Activated CD8-positive, alpha-beta memory T cell treated with anti-CD3 and anti-CD28 coated beads for 48 hours (primary cell): ENCODE measurements at places on chromosomes 13 and 19.

DNA sequence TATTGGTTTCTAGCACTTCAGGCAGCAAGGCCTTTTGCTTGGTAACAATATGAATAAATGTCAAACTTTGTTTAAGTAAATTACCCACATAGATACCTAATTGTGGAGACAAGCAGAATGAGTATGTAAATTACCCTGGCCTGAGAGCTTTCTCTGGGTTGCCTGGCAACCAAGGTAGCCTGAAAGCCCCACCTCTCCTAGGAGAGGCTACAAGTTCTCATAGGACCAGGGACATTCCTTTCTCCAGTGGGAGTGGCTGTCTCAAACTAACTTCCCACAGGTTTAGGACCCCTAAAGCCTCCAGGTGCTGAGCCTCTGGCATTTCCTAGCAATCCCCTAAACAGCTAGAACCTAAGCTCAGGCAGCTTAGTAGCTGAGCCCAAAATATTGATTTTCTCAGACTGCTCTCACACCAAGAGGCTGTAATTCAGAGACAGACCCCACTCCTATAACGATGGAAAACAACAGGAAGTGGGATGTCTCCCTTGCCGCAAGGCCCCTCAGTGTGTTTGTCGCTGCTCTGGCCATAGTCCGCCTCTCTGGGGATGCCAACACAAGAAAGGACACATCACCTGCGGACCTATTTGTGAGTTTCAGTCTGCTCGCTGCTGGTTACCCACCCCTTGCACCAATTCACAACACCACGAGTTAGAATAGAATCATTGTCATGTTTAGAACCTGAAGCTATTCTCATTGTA, 207.3 kb downstream of the DLEU7 start:
- no peak for DNase-seq

GRCh38 chr19:31676271-31677004, 327.2 kb upstream of the TSHZ3 start:
- no peak for DNase-seq

- no peak for DNase-seq
Measured at GRCh38 chr13:26473571-26474230, 83.8 kb upstream of the WASF3 start.

DNA sequence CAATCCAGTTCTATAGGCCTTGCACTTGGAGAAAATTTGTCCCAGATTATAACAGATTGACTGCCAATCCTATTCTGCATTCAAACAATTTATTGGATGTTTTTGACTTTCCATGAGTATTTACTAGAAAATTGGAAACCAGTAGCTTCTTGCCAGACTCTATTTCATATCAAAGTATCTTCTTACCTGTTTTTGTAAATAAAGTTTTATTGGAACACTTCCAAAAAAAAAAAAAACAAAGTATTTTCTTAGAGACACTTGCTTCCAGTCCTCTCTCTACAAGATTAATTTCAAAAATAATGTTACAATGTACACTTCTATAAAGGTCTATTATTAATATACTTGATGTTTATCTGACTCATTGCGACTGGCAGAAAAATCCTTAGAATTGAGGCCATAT, 209.2 kb upstream of the PCDH9 start:
- DNase-seq = no peak

GRCh38 chr13:96525715-96526114, 435.8 kb downstream of the HS6ST3 start:
- no peak for DNase-seq
